Subcutaneous adipose tissue (tissue), 4 donors: ENCODE measurements at places on chromosomes 6 and 20. TPM values are rescaled to one million over a fixed set of nuclear protein-coding genes. Genes with fewer than 3 reads are reported as not detected.

RNF182 gene
- 0.85 TPM for total RNA-seq

COL9A3 gene
- not detected for total RNA-seq

MRPS18B gene
- total RNA-seq: 49.7 TPM

BPI gene
- total RNA-seq: not detected

SIRPB1 gene
- total RNA-seq: not detected
